ENCODE measurements at places on chromosomes 4 and X.

GRCh38 chrX:68942104-68942503 is 113.3 kb downstream of the EFNB1 start:
- no peak for DNase-seq

- DNase-seq: no peak
Measured at GRCh38 chrX:102728646-102729045, 8.1 kb downstream of the GPRASP3 start.

GRCh38 chrX:55039471-55039870 is 8.7 kb upstream of the ALAS2 start:
- DNase-seq: no peak

DNA sequence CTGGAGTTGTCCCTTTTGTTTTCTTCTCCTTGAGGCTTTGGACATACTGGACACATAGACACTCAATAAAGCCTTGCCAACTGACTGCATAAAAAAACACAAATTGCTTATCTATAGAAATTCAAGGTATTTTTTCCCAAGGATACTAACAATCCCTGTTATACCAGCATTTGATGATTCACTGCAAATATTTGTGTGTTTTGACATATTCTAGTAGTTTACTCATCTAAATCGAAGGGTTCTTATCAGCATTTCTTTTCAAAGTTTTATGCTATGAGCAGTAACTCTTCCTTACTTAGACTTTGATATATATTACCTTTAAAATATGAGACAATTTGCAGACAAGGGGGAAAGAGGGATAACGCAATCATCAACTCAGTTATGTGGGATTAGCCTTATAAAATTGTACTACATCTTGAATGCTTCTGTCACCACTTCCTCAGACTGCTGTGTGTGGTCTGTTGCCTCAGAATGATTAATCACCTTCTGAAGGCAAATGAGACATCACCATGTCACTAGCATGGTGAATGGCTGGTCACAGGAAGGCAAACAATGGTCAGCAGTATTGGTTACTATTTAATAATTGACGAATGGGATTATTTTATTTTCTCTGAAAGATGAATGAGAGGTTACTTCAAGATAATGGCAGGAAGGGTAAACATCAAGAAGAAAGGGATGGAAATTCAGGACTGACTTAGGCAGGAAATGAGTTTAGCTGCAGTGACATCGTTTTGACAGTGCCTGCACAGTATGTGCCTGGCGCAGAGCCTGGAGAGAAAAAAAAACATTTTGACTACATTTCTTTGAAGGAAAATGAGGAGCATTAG is 544.3 kb upstream of the CNKSR2 start:
- no peak for DNase-seq

DNA sequence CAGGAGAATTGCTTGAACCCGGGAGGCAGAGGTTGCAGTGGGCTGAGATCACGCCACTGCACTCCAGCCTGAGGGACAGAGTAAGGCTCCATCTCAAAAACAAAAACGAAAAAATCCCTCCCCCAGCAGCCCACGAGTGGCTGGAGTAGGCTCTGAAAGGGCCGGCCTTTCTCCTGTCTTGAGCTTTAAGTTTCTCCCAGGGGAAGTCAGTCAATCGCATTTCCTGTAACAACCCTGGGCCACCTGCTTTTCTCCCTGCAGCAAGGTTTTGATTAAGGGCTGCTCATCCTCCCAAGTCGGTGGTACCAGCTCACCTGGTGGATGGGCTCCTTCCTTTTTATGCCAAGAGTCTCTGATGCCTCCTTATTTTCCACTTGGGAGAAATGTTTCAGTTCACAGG is 2.0 kb upstream of the NYX start:
- DNase-seq: no peak

All from AG04449 (cell line).